ENCODE measurements at places on chromosomes 11 and 22.

- no peak for DNase-seq
These were observed 90.9 kb downstream of the CTTN start for GRCh38 chr11:70489276-70489675.

GRCh38 chr22:50739279-50739691 lies 1.3 kb downstream of the ACR start:
- no peak for DNase-seq

DNA sequence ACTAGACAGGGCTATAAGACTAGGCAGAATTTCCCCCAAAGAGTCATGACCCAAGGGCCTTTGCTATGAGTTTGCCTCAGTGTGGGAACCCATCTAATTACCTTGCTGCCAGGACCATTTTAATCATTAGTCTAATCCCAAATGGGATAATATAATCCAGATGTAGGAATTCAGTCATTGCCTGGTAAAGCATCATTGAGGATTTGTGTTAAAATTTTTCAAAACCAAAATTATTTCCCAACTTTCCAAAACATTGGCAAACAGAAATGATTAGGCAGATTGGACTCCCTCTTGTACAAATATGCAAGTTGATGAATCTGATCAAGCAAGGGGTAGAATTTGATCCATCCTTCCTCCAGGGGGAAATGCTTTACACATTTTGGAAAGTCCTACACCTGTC lies 16.2 kb upstream of the MMP13 start:
- DNase-seq: no peak

GRCh38 chr11:118572981-118573550 lies 857 bp downstream of the ARCN1 start:
- DNase-seq: no peak

DNA sequence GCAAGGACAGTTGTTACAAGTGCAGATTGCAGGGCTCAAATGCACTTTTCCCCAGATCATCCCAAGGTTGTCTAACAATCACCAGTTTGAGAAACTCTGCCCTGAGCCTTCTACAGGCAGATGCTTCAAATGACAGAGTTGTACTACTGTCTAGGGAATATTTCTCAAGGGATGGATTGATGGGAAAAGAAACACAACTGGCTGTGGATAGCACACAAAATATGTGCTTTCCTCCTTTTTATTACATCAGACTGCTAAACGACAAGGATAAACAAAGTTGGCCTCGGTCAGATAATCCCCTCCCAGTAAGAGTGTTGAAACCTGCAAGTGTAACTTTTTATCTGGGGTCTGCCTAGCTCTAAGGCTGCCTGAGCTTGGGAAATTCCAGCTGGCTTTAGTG lies 46.6 kb upstream of the SORL1-AS1 start:
- DNase-seq: no peak

DNA sequence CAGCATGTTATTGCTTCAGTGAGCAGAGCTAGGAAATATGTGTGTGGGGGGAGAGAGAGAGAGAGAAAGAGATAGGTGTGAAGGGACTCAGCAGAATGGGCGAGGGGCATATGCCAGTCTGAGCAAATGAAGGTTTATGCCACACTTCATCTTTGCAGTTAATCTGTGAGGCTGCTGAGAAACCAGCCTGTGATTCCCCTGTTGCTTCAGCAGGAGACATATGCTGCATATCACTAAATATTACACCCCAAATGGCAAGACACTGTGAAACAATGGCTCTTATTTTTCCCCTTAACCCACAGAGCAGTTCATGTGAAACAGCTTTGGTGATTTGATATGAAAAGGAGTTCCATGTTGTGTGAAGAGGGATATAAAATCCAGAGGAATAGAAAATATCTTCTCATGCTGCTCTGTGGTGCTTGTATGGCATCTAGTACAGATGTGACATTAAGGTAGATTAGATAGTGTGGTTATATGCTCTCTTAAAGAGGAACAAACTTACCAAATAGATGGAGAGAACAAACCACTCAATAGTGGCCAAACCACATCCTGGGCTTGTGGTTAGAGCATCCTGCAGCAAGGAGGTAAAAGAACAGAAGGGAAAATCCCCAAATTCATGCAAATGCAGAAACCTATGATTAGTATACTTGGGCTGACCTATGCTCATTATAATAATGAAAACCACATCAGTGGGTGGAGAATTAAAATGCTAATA lies 864.2 kb downstream of the FAM181B start:
- no peak for DNase-seq

GRCh38 chr11:44651535-44652155 lies 75.1 kb upstream of the TSPAN18 start:
- DNase-seq: no peak
